ENCODE measurements at places on chromosomes 5 and 9.

- DNase-seq = no peak
Observed at GRCh38 chr5:8756498-8757084, 789.3 kb downstream of the SEMA5A start.

- no peak for DNase-seq
Observed at GRCh38 chr9:88197781-88198340, 59.6 kb upstream of the SPATA31C2 start.

DNA sequence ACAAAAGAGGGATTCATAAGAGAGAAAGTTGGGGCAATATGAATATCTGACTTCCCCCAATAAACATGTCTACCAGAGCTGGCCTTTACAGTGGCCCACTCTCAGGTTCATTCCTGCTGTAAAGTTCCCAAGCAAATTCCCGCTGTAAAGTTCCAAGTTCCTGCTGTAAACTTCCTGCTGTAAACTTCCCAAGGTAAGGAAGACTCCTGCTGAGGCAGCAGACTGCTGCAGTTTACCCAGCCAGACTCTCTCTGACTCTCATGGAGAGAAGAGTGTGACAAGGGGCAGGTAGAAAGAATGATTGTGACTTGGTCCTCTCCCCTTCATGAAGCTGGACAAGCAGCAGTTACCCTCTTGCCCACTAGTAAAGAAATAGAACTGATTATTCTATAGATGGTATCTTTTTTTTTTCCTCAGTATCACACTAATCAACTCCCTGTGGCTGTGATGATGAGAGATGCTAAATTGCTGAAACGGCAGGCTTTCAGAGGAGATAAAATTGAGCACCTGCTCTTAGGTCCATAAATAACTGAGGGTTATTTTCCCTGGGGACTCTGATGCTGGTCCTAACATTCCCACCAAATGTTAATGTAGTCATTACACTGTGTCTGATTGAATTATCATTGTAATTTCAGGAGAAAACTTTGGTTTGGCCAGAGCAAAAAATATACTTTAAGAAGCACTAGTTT is 220.4 kb downstream of the PARP8 start:
- no peak for DNase-seq

- DNase-seq = no peak
Observed at GRCh38 chr5:13478831-13479465, 465.5 kb downstream of the DNAH5 start.

- no peak for DNase-seq
Observed at GRCh38 chr9:125280945-125281344, 19.3 kb downstream of the GAPVD1 start.

DNA sequence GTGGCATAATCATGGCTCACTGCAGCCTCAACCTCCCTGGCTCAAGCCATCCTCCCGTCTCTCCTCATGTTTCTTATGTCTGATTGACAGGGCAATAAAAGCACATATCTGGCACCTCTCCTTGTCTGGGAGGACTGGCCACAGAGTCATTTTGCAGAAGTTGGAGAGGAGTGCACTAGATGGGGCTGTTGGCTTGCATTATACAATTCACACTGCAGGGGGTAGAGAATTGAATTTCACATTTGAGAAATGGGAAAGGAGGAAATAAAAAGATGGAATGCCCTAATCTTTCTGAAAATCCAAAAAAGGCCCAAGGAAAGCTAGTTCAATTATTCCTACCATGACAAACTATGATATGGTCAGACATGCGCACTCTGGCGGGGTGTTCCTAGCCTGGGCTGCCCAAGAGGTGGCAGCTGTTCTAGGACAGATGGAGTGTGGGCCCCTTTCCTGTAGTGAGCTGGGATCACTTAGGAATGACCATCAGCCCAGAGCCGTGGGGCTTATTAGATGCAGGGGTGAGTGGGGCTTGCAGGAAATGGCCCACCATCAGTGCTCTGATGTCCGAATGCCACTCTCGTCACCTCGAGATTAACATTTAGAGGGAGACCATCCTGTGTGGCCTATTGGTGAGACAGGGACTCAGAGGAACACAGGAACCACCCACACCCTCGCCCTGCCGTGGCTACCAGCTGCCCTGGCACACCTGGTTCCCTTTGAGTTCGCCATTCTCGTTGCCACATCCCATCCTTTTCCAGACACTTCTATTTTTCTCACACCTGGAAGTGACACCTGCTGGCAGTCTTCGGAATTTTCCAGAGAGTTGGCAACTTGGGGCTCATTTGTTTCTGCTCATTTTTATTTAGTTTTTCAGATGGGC is 21.8 kb upstream of the ANKRD18A start:
- DNase-seq = peak; percentile 55

All from DMS79 treated with DMSO at 0.1 percent for 48 hours (cell line).